Neural crest cell (in vitro differentiated cells): ENCODE measurements at places on chromosomes 3 and 15.

- no peak for DNase-seq
Measured at GRCh38 chr3:182609575-182610156, 183.6 kb upstream of the ATP11B start.

DNA sequence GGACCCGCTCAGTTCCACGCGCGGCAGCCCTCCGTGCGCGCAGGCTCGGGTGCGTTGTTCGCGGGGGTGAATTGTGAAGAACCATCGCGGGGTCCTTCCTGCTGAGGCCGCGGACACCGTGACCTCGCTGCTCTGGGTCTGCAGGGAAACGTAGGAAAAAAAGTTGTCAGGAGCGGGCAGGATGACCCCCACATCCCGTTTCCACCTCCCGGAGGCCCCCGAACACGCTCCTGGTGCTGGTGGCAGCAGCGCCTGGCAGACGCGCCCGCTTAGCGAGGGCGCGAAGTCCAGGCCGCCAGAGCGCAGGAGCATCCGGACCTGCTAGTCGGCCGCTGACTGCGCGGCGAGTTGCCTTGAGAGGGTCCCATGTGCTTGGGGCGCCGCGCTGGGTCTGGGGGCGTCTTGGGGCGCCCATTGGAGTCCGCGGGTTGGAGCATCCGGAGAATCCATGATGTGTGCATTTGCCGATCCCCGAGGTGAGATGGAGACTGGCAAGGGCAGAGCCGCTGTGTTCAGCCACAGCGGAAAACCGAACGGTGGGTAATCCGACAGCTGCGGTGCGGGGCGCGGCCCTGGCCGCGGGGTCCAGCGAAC is 520 bp downstream of the GREM1 start:
- peak; percentile 5 for DNase-seq

DNA sequence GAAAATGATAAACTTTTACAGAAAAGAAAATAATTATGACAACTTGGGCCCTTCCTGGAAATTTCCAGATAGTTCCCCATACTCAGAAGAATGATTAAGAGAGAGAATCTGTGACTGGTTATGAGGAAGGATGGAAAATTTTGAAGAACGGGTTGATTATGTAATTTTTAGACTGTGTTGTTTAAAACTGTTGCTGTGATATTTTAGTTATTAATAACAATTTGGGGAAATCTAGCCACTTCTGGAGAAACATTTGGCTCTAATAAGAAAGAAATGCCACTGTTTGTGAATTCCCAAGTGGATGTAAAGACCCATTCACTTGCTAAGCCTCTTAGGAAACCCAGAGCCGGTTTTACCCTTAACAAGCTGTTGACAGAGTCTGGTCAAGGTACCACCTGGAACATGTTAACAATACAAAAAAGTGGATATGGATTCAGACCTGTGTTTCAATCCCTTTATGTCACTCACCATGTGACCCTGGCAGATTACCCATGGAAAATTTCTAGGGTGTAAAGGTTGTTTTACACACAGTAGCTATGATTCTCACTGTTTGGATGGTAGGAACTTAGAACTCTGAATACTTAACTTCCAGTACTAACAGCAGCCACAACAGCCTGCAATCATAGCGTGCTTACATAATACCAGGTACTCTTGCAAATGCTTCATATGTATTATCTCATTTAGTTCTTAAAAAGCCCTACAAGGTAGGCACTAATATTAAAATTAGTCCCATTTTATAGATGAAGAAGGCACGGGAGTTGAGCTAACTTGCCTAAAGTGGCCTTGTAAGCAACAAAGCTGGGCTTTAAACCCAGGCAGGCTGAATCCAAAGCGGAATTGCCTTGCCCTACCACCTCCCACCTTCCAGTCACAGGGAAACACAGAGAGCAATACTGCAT is 32.0 kb downstream of the ZBTB38 start:
- DNase-seq: no peak

- DNase-seq: no peak
Measured at GRCh38 chr15:90451053-90451850, 63.2 kb downstream of the IQGAP1 start.

- DNase-seq: no peak
Measured at GRCh38 chr3:117104381-117104780, 394.8 kb downstream of the TUSC7 start.

- DNase-seq: no peak
Measured at GRCh38 chr15:62280625-62281024, 115.5 kb upstream of the C2CD4B start.

DNA sequence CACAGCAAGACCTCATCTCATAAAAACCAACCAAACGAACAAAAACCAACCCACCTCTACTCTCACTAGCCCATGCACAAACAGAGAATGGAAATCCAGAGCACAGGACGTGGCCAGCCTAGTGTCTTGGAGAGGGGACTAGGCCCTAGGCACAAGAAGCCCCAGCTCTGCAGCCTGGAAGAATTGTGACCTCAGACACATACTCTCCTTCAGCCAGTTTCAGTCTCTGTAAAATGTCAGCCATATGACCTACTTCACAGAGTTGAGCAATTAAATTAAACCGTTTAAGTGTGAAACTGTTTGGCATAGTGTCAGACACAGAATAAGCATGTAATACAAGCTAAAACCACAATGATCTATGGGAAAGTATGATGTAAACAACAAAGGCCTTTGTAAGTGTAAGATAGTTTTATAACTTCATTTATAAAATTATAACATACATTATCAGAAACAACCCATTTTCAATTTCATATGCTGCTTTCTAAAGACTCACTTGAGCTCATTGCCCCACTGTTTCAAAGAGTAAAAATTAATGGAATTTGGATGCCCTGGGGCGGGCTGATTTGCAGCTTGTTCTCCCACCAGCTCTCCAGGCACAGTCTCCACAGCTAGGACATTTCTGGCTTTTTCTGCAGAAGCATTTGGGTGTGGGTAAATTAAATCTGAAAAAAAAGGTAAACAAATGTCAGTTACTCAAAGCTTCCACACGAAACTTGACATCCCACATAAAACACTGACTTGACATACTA is 32.9 kb downstream of the TBC1D2B start:
- DNase-seq: no peak
